NCI-H1930 (cell line): ENCODE measurements at places on chromosomes 2 and 18.
A peak's percentile ranks its signal among the peaks of the same experiment; 100 is the strongest.

DNA sequence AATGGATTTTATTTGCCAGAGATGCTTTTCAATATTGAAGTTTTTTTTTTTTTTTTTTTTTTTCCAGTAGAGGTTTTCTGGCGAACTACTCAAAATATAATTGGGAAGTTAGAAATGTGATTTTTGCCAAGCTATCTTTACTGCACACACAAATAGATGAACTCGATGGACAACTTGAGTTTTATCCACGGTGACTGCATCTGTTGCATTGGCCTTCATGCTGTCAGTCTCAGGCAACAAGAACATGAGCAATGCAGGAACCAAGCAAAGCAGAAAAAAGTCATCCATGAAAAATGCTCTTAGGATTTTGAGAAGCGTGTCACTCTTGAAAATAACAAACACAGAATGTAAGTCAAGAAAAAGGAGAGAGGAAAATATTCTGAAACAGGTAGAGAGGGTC is 22.7 kb upstream of the HDAC4 start:
- no peak for DNase-seq

DNA sequence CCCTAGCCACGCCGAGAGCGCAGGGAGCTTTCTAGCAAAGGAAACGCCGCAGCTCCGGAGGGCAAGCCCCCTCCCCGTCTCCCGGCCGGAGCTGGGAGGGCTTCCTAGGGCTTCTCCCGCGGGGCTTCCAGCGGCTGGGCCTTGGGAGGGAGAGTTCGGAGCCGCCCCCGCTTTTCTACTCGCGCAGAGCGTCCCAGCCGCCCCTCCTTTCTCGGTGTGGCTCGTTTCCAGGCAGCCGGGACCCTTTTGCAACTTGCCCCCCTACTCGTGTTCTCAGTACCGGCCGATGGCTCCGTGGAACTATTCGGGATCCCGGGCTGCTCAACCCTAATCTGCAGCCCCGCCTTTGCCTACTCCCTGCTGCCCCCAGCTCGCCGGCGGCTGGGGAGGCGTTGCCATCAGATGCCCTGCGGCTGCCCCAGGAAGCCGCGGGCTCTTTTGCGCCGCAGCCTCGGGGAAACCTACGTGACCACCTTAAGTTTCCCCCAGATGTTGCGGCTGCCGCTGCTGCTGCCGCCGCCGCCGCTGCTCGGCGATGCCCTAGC is 1.5 kb upstream of the NR4A2 start:
- peak; percentile 40 for DNase-seq

- DNase-seq = no peak
Measured at GRCh38 chr18:55246278-55246677, 287.0 kb upstream of the CCDC68 start.

- no peak for DNase-seq
Measured at GRCh38 chr2:48270209-48270608, 259.7 kb upstream of the STON1 start.

- DNase-seq = no peak
Measured at GRCh38 chr2:95077530-95077825, 44.1 kb downstream of the MRPS5 start.

DNA sequence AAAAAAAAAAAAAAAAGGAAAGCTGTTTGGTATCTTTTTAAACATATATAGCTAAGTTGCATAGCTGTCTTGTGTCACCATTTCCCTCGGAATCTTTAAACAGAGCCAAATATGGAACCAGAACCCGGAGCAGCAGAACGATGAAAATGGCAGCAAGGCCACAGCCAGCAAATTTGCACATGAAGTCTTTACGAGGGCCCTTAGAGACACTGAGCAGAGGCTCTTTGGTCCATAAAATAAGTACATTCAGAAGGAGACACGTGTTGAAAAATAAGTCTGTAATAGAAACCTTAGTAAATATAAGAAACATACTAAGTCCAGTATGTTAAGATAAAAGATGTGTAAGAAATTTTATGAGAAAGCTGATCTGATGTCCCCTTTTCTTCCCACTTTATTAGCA is 16.2 kb downstream of the CCBE1 start:
- no peak for DNase-seq

- DNase-seq = no peak
Measured at GRCh38 chr2:170745305-170745704, 24.9 kb upstream of the ERICH2 start.

GRCh38 chr2:63850649-63851048 is 9.0 kb downstream of the UGP2 start:
- DNase-seq = no peak

DNA sequence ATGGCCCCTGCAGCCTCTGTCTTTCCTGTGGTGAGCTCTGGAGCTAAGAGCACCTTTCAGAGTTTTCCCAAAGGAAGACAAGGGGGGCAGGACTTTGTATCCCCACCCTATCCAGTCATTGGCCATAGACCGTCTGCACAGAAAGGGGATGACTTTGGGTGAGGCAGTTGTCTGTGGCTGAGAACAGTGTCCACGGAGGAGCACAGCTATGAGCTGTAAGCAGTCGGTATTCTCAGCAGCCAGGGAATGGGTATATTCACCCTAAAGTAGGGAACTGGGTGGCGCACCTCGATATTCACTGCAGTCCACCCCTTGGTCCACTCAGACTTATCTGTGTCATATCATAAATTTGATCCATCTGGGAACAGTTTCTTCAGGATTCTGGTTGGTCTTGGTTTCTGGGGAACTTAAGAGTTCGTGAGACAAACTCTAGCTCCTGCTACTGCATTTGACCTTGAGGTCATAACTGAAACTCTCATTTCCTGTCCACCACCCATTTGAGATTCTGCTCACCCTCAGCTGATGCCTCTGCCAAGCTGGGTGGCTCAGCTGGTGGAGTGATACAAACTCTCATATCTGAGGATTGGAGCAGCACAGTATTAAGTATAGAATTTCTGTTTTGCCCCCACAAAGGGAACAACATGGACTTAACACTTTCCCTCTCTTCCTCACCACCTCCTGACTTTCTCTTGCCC is 45.2 kb upstream of the SCG2 start:
- DNase-seq = no peak

GRCh38 chr18:62523255-62523588 is 397 bp downstream of the ZCCHC2 start:
- DNase-seq = no peak

- DNase-seq = no peak
Measured at GRCh38 chr2:239394346-239394945, 6.4 kb downstream of the HDAC4 start.

GRCh38 chr2:8684878-8685696 is 3.2 kb downstream of the ID2 start:
- peak; percentile 50 for DNase-seq

- no peak for DNase-seq
Measured at GRCh38 chr2:203730883-203731282, 24.4 kb downstream of the CD28 start.

GRCh38 chr2:62974999-62975398 is 75.6 kb upstream of the OTX1 start:
- DNase-seq = no peak

DNA sequence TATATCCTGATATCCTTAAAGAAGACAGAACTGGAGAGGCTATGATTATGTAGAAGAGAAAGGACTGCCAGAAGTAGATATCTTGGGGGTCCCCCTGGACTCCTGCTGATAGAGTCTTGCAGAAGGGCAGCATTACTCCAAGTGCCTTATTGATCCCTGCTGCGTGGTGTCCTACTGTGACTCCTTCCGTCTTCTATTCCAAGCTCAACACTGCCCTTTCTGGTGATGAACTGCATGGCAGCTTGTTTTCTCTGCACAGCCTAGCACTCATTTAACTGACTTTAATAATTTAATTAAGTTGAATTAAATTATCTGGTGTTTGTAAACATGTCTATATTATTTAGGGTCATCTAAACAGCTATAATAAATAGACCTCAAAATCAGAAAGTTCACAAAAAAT is 194.1 kb upstream of the DSEL start:
- no peak for DNase-seq

DNA sequence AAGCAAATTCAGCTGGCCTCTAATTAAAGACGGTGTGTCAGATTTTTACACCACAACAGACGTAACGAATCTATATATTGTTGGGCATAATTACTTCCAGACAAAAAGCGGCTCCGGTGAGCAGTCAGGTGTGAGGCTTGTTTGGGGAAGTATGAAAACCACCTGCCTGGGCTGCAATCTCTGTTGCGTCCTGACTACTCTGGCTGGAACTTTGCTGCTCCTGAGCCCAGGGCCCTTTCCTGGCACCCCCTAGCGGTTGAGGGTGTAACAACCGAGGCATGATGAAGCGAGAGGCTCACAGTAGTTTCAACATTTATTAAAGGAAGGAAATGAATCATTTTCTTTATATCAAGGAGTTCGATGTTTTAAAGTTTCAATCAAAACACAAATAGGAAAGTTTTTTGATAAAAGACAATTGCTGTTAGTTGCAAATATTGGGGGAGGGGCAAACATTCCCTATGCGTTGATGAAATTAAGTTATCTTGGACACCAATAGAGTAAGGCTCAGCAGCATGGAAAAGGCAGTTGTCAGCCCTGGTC is 10.6 kb upstream of the ITGB6 start:
- peak; percentile 27 for DNase-seq

- no peak for DNase-seq
Measured at GRCh38 chr2:495745-496275, 181.4 kb downstream of the TMEM18 start.

DNA sequence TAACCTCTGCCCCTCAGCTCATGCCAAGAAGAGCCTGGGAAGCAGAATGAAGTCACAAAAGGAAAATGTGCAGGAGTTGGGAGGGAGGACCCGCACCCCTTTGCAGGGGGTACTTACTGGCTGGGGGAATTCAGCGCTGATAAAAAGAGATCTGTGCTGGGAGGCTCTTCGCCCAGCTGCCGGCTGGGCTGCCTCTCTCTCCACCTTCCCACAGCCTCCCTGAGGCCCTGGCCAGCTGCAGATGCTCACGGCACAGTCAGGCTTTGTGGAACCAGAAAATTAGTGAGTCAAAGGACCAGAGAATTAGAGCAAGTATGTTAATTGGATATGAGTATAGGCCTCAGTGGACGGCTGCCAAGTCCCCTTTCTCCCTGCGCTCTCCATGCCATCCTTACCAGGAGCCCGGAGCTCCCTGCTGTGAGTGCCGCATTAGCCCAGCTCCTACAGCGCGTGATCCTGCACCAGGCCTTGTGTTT is 181.7 kb upstream of the SH3BP4 start:
- no peak for DNase-seq

DNA sequence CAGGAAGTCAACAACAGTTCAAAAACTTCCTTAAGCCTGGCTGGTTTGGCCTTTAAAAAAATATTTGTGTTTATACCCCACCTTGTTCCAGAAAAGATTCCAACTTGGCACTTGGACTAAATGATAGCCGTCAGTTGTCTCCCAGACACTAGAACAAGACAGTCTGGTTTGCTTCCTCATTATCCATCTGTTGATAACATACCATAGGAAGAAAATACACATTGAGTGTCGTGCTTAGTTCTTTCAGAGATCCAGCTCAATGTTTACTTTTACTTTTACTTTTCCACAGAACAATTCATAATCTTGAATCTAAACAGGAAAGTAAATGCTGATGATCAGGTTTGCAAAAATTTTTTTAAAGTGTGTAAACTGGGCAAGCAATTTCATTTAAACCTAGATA is 2.4 kb upstream of the VPS54 start:
- no peak for DNase-seq

- no peak for DNase-seq
Measured at GRCh38 chr2:234146087-234146826, 95.8 kb downstream of the SPP2 start.

- no peak for DNase-seq
Measured at GRCh38 chr2:231900972-231901371, 25.2 kb downstream of the NPPC start.

DNA sequence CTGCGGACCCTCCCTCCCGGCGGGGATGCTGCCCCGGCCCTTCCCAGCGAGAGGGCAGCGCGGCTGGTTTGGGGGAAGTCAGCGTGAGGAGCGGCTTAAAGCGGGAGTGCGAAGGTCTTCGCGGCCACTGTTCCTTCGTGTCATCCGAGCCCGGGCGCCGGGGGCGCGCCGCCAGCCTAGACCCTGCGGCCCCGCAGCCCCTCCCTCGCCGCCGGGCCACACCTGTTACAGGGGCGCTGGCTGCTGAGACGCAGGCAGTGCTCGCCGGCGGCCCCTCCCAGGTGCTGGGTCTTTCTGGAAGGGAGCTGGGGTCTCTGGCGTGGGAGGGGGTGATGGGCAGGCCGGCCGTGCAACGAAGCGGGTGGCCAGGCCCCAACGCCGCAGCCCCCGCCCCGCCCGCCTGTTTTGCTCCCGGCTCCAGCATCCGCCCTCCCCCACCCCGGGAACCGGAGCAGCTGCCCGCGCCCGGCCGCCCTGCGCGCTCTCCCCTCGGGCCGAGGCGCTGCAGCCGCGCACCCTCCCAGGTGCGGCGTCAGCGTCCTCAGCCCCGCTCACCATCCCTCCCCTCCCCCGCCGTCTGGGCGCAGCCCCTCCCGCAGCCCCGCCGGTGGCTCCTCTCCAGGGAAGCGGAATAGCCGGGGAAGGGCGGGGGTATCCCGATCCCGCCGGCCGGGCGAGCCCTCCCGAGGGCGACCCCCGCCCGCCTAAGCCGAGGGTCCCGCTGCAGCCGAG is 727 bp downstream of the KIF1A start:
- DNase-seq = no peak

- DNase-seq = no peak
Measured at GRCh38 chr2:144453486-144454158, 66.3 kb downstream of the ZEB2 start.

GRCh38 chr2:134420259-134420658 is 166.4 kb downstream of the MGAT5 start:
- DNase-seq = no peak

GRCh38 chr2:69741229-69741574 is 732 bp upstream of the ANXA4 start:
- DNase-seq = no peak

- no peak for DNase-seq
Measured at GRCh38 chr2:16767789-16768476, 102.3 kb upstream of the CYRIA start.

DNA sequence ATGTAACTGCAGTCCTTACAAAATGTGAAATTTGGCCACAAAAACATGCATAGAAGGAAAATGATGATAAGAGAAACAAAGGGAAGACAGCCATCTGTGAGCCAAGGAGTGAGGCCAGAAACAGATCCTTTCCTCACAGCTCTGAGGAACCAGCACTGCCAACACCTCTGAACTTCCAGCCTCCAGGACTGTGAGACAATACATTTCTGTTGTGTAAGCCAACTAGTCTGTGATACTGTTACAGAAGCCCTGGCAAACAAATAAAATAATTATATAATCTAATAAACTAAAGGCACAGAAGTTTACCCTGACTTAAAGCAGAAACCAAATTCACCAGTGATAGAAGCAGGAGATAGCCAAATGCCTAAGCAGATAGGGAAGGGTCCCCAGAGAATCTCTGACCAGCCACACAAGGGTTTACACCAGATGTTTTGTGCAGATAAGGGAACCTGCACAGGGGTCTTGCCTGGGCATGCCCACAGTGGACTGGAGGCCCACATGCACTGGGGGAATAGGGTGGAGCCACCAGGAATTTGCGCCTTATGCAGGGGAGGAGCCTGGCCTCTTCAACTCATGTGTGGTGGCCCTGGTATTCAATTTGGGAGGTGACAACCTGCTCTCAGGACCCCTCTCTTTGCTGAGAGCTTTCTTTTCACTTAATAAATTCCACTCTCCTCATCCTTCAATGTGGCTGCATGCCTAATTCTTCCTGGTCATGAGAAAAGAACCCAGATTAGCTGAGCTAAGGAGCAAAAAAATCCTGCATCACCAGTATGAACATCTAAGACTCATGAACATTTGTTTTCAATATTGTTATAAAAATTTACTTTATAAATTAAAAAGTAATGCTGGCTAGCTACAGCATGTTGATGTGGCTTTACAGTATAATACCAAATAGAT is 3.8 kb upstream of the GCC2 start:
- no peak for DNase-seq

GRCh38 chr18:34281722-34282121 is 57.0 kb upstream of the NOL4 start:
- DNase-seq = peak; percentile 64
